ENCODE measurements at places on chromosomes 3 and 15.

DNA sequence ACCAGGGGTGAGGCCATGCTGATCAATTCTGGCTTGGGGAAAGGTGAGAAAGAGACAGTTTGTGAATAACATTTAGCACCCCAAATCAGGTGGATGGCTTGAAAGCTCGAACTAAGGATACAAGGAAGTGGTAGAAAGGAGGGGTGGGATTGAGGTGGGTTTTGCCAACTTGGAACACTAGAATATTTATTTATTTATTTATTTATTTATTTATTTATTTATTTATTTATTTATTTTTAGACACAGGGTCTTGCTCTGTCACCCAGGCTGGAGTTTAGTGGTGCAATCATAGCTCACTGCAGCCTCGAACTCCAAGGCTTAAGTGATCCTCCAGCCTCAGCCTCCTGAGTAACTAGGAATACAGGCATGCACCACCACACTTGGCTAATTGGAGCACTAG is 31.0 kb upstream of the THSD4 start:
- DNase-seq, result no peak

- peak; percentile 2 for DNase-seq
Measured at GRCh38 chr15:32106401-32107381, 76.4 kb downstream of the CHRNA7 start.

- DNase-seq, result no peak
Measured at GRCh38 chr3:186144257-186144656, 35.4 kb upstream of the ETV5 start.

DNA sequence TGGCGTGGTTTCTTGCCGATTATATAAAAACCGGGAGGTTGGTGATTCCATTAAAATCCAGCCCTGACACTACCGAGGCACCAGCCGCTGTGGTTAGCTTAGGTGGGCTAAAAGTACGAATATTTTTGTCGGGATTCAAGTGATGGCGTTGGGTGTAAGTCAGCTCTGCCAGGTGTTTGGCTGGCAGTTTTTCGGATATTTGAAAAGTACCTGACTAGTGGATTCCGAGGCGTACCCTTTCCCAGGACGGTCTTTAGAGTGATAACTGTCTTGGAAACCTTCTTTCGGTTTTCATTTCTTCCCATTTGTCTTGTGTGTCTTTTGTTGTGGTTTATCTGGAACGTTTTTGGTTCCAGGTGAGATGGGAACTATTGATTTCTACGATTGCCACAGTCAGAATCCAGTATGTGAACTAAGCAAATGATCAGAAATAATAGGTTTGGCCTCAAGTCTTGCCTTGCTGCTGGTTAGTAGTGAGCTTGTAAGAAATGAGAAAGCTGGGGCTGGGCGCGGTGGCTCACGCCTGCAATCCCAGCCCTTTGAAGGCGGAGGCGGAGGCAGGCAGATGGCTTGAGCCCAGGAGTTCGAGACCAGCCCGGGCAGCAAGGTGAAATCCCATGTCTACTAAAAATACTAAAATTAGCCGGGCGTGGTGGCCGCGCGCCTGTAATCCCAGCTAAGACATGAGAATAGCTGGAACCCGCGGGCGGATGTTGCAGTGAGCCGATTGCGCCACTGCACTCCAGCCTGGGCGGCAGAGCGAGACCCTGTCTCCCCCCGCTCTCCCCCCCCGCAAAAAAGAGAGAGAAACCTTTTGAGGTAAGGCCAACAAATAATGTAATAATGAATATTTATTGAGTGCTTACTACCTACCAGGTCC is 1.4 kb downstream of the FYTTD1 start:
- DNase-seq, result peak; percentile 36

GRCh38 chr15:25134546-25134945 is 179.8 kb downstream of the SNRPN start:
- DNase-seq, result no peak

GRCh38 chr3:142849148-142849547 is 39.7 kb downstream of the PCOLCE2 start:
- no peak for DNase-seq

DNA sequence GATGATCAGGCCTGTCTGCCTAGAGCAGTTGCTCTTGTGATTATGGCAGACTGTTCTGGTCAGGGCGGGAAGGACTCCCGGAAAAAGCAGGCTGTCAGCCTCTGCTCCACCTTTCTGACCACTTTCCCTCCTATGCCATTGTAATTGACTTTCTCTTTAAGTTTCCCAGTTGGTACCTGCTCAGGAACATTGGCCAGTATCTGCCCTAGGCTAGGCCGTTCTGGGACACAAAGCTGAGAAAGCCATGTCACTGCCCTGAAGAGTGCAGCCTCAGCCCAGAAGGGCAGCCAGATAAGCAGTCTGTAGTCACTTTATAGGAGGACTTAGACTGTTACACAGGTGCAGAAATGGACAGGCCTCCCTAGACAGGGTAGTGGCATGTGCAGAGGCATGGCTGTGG is 80.8 kb downstream of the CLSTN2 start:
- no peak for DNase-seq

DNA sequence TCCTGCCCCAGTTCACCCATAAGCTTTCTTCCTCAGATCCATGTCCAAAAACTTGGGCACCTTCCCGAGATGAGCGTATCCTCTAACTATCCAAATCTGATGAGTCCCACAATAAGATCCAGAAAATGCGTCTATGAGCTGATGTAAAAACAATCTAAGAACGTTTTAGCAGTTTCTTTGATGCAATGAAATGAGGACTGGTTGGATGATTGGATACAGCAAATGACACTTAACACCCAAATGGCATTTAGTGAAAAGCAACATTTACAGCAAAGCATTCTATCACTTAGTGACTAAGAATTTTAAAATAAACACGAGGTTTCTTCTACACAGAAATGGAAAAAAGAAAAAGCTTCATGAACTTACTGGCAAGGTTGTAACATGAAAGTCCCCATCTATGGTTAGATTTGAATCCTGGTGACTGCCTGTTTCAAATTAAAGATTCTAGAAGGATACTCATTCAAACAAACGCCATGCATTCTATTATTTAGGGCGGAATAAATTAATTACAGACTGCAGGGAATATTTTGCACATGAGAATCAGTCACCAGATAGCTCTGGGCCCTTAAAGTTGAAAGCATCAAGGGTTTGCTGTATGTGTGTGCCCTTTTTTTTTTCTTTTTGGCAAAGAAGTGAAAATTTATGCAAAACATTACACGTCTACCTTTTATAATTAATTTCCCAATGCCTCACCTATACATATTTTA is 598.6 kb downstream of the FOXP1 start:
- DNase-seq, result no peak

DNA sequence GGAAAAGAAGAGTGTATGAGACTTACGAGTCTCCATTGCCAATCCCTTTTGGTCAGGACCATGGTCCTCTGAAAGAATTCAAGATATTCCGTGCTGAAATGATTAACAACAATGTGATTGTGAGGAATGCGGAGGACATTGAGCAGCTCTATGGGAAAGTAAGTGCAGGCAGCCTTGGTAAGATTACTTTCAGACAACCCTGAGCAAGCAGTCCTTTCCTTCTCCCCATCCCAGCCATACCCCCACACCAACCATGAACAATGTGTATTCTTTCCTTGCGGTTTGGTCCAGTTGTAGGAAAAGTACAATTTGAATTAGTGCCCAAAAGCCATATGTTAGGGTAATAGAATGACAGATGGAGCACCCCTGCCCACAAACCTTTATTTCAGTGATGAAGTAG is 5.6 kb downstream of the TSEN2 start:
- no peak for DNase-seq

- no peak for DNase-seq
Measured at GRCh38 chr3:53581671-53582070, 87.3 kb downstream of the CACNA1D start.

DNA sequence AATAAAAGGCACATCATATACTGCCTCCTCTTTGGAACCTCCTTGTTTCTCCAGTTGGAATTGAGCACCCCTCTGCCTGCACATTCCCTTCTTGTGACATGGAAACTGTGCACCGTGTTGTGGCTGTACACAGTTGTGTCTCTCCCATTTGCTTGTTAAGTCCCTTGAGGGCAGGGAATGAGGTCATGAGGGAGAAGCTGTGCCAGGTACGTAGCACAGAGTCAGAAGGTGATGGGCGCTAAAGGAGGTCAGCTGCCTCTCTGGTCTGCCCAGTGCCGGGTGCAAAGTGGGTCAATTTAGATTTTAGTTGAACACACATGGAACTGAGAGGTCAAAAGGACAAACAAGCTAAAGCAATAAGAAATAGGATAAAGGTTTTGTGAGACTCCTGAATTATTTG is 124.4 kb downstream of the FAM43A start:
- no peak for DNase-seq

All from CD4-positive, alpha-beta T cell treated with Interleukin-10 for 1 hour (primary cell).